Activated T-cell treated with anti-CD3 and anti-CD28 coated beads, Interleukin-2, amount 50 U/mL, for 72 hours (primary cell): ENCODE measurements at places on chromosomes 12 and 14. TPM values are rescaled to one million over a fixed set of nuclear protein-coding genes. Genes with fewer than 3 reads are reported as not detected.

GRCh38 chr14:24630872-24631477 is 3.0 kb downstream of the GZMB start:
- no peak for DNase-seq

- no peak for DNase-seq
Observed at GRCh38 chr12:120862664-120863063, 41.5 kb downstream of the SPPL3 start.

DNA sequence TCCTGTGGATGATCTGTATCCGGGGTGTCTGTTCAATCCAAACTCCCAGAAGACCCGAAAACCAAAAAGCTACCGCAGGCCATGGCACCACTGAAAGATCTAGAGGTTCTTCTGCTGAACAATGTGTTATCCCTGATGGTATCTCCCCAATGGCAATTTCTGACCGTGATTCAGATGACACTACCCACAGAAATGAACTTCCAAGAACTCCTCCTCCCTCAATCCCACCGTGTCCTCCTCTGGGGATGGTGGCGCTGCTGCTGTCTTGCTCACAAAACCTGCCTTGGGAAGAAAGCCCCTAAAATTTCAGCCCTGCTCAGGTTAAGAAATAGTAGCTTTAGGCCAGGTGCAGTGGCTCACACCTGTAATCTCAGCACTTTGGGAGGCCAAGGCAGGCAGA is 7.8 kb downstream of the CRACR2A start:
- DNase-seq: no peak

GRCh38 chr12:47797441-47797840 is 22.3 kb downstream of the HDAC7 start:
- no peak for DNase-seq

DNA sequence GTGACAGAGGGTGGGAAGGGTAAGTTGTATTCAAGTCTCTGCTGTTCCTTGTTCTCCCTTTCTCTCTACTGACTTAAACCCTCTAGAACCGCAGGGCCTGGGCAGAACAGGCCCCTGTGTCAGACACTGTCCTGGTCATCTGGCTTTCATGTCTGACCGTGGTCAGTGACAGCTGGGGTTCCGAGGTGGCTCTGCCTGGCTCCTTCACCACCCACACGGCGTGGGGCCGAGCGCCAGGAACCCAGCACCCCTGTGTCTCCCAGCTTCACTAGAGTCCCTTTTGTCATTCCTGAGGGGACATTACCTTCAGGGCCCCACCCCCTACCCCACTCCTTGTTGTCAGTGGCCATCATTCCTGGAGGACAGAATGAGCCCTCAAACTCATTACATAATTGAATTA is 168.9 kb downstream of the ADGRD1 start:
- DNase-seq: no peak

DNA sequence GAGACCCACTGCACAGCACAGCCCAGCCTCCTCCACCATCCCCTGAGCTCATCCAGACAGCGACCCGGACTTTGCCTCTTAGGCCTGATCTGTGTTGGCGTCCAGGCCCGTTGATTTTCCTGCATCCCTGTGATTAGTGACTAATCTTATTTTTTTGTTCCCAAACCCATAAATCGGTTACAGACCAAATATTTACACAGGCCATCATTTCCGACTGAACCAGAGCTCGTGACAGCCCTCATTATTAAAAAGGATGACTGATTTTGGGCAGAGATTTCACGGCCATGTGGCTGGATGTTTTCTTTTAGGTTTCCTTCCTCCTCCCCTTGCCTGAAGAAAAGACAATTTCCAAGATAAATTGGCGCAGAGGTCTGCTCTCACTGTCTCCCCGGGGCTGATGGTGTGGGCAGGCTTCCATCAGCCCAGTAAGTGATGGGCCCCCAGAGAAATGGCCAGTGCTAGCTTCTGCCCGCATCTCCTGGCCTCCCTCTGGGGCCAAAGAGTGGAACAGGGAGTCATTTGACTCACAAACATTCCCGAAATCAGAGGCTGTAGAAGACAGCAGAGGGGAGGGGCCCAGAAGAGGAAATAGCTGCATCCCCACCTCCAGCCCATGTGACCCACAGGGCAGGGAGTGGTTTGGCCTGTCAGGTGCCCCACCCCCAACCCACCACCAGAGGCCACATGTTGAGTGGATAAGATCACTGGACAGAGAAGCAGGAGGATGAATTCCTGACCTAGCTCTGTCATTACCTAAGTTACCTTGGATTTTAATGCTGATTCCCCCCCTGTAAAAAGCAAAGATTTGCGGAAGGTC is 283.5 kb downstream of the KSR2 start:
- DNase-seq: no peak

DNA sequence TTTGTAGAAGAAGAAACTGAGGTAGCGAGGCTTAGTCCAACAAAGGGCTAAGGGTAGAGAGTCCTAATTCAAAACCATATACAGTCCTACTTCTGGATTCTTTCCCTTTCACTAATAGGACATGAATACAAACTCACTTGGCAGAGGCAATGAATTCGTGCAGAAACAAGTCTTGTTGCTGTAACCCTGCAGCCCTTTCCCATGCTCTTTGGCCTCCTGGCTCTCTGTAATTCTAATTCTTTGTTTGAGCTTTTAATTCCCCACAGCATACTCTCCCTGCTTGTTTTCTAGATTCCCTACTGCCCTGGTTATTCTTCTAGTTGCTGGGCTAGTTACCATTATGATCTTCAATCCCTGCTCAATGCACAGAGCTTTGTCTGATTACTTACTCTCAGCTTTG is 381.4 kb downstream of the ETNK1 start:
- DNase-seq: no peak

GRCh38 chr14:34324363-34324795 is 137.7 kb downstream of the SPTSSA start:
- peak; percentile 32 for DNase-seq

DNA sequence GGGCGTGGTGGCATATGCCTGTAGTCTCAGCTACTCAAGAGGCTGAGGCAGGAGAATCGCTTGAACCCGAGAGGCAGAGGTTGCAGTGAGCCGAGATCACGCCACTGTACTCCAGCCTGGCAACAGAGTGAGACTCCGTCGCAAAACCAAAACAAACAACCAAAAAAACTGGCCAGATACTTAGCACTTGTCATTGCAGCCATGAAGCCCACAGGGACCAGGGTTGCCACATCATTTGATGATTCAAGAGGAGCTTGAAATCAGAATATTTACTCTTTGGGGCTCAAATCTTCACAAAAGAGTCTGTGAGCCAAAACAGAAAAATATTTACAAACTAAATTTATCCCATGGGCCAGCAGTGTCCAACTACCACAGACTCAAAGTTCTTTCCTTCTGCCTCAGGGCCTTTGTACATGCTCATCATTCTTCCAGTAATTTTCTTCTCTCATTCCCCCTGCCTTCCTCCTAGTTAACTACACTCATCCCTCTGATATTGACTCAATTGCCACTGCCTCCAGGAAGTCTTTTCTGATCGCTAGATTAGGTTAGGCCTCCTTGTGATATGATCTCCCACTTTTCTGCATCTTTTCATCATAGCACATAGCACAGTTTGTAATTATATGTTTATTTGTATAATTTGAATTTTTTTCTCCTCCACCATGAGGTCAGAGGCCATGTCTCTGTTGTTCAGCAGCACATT is 130.8 kb upstream of the PLEKHG7 start:
- no peak for DNase-seq

- no peak for DNase-seq
Observed at GRCh38 chr14:96442355-96442754, 50.4 kb downstream of the AK7 start.

CLEC4A gene
- total RNA-seq: 0.95 TPM

PTPRR gene
- not detected for total RNA-seq

KCNJ8 gene
- not detected for total RNA-seq
